ENCODE measurements at places on chromosomes 6 and 20.

GRCh38 chr6:91299544-91300491 is 712.9 kb upstream of the MAP3K7 start:
- no peak for DNase-seq

GRCh38 chr6:35044761-35045421 is 96.2 kb downstream of the TCP11 start:
- DNase-seq, result no peak

GRCh38 chr6:141472162-141472928 is 660.4 kb upstream of the GJE1 start:
- DNase-seq, result no peak

- no peak for DNase-seq
Observed at GRCh38 chr6:118761645-118762044, 110.3 kb upstream of the CEP85L start.

GRCh38 chr6:77011929-77012545 is 451.3 kb downstream of the HTR1B start:
- DNase-seq, result no peak

DNA sequence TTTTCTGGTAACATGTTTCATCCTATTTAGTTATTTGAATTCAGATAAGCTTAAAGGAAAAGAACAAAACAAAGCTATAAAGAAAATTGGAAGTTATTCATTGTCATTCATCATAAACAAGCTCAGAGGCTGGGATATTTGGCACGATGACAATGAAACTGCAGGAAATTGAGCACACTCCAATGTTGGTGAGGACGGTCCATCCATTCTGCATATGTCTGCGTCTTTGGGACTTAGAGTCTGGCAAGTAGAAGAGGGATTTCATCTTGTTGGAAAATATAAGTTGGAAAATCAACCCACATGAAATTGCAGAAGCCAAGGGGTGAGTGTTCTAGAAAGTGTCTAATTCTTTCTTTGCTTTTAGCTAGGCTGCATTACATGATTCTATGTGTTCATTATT is 78.4 kb downstream of the HDGFL1 start:
- DNase-seq, result no peak

DNA sequence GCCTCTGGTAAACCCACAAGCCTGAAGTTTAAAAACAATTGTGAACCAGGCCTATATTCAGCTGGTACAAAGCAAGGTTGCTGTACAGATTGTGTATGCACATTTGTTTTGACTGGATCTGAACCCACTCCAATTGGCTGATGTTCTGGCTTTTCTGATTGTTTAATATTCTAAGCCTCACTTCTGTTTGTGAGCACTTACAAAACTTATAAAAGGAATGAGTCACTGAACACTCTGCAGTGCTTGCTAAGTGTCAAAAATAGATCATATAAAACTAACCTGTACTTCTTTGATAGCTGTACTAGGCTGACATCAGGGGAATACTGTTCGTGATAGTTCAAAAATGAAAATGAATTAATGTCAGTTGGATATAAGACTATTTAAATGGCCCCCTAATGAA is 12.1 kb downstream of the COL21A1 start:
- DNase-seq, result no peak

DNA sequence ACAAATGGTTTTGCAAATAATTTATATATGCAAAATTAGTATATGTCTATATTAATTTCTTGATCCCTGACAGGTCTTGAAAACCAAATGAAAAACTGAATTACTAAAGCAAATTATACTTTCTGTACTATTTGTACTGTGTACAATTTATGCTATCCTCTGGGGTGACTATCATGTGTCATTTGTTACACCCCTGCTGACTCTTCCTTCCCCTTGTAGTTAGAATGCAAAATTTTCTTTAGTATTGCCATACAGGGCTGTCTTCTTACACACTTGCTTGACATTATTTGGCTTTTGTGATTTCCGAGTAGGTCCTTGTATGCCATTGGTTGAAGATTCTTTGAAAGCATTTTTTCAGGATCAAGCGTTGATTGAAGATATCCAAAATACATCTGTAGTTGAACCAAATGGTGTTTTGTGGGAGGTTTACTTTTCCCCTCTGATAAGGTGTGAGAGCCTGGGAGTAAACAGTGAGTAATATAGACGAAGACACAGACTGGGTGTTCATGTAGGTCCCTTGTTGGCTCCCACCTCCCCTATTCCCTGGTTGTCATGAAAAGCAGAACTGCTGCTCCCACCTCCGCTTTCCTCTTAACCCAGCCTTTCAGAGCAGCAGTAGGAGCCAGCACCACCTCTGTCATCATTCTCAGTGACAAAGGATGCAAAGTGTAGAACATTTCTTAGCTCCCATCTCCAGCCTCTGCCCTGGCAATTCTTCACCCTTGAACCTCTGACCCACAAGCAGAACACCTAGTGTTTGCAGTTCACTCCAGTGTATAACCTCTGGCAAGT is 29.0 kb downstream of the NCOA7 start:
- DNase-seq, result no peak

Data from mesothelial cell of epicardium (in vitro differentiated cells).